ENCODE measurements at places on chromosomes 2 and 18.
A peak's percentile ranks its signal among the peaks of the same experiment; 100 is the strongest.

GRCh38 chr2:98385050-98385699 is 38.9 kb downstream of the CNGA3 start:
- DNase-seq = peak; percentile 89

- DNase-seq = no peak
Measured at GRCh38 chr2:210792000-210792399, 235.6 kb downstream of the CPS1 start.

DNA sequence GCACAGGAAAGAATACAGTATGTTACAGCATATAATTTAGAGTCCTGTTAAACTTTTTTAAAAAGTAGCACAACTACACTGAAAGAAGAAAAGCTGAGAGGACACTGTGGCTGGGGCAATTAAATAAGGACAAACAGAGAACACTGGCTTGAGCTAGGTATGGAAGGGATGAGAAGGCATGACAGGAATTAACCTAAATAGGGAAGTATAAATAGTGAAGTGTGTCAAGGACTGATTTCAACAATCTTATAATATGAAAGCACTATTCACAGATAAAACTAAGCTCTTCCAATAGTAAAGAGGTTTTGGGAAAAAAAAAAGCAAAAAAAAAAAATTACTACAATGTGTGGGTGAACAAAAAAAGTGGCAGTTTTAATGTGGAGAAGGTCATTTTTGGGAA is 45.5 kb downstream of the PPP3R1 start:
- DNase-seq = no peak

DNA sequence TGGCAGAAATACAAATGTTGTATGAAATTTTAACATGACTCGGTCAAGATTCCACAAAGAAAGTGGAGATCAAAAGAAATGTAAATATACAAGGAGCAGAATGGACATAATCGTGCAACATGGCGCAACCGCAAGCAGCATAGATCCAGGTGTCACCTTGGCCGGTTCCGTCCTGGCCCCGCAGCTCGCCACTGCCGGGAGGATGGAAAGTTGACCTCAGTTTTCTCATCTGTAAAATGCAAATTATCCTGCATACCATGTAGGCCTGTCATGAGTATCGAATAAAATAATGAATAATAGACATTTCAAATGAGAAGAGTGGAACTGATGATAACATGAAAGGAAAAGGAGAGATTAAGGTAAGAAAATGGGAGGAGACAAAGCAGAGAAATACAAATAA is 427.3 kb upstream of the SMIM21 start:
- no peak for DNase-seq

DNA sequence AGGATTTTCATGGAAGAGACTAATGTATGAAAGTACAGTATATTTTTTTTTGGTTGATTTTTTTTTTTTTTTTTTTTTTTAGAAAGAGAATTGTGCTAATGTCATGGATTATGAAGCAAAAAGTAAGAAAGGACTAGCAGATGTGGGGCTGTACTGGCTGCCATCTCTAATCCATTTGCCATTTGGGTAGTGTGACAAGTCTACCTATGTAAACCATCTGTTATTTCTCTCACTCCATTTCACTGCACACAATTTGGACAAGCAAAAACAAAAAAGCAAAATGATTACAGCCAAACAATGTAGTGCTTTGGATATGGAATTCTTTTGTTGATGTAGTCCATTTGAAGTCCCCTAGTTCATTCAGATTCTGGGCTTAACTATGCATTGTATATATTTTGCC is 1355.4 kb downstream of the LRP1B start:
- no peak for DNase-seq

DNA sequence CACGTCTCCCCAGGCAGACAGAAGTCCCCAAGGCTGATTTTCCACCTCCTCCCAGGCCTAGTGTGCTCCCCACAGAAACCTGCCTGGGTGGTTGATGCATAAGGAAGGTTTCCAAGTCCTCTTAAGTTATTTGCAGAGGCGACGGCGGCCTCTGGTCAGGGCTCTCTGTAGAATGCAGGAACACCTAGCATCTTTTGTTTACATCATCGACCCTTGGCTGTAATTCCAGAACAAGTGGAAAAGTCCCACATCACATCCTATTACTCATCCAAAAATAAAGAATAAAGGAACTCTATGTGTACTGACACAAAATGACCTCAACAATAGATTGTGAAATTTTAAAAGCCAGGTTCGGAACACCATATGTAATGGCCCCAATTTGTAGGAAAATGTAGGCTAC is 211.1 kb downstream of the ALPK2 start:
- no peak for DNase-seq

- no peak for DNase-seq
Measured at GRCh38 chr2:120949027-120949956, 213.6 kb downstream of the GLI2 start.

DNA sequence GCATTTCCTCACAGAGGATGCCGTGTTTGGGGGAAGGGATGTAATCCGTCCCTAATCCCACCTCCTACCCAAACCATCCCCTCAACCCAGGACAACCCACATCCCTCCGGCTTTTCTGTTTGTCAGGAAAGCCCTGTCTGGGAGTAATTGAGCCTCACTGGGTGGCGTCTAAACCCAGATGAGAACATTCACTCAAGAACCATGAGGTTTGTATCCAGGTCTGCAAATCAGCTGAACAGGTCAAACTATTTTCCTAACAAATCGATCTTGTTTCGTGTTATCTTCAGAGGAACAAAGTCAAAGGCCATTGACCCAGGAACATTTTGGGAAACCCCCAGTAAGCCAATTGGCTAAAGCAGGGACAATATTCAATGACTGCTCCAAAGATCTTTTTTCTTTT is 25.7 kb downstream of the CYP27C1 start:
- DNase-seq = no peak

- DNase-seq = no peak
Measured at GRCh38 chr18:12305211-12305610, 2.8 kb upstream of the TUBB6 start.

GRCh38 chr2:239078128-239078924 is 230.4 kb downstream of the TWIST2 start:
- no peak for DNase-seq

- DNase-seq = no peak
Measured at GRCh38 chr2:224027931-224028330, 11.2 kb downstream of the SERPINE2 start.

DNA sequence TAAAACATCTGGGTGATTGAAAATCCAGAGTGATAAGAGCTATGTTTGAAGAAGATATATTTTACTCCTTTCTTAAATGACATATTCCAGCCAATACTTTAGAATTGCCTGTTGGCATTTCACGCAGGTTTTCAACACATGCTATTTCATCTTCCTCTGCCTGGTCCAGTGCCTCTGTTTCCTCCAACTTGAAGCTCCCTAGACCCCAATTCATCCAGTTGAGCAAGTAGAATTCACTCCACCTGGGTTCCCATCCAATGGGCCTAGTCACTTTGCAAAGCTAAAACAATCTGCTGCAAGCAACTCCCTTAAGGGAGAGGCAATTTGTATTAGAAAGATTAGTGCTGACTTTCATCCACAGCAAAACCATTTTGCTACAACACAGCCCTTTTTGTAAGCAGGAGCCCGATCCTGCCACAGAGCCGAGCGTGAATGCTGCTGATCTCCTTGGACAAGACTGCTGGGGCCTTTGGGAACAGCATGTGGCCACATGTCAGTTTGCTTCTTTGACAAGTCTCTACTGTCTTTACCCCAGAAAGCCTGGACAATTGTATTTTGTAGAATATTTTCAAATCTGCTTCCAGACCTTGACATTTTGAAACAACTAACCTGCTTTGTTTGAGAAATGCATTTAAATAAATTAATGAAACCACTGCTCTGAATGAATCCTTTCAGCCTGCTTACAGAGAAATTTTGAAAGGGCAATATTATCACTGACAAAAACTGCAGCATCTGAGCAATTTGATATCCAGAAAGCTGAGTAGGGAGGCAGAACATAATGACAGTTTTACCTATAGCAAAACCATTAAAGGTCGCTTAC is 259.1 kb downstream of the TDRD15 start:
- DNase-seq = no peak

DNA sequence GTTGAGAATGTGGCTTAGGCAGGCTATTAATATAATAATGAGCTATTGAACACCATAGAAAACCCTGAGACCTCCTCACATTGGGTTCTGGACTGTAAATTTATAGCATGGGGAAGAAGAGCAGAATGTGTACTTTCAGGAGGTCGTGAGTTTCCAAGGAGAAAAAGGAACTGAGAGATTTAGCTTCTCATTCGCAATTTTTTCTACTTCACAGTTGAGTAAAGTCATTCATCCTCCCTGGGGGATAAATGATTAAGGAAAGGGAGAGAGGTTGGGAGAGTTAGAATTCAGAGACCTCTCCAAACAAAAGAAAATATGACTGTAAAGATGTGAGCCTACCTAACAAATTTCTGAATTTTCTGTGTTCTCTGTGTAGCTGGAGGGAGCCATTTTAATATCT is 205.8 kb upstream of the CYRIA start:
- no peak for DNase-seq

DNA sequence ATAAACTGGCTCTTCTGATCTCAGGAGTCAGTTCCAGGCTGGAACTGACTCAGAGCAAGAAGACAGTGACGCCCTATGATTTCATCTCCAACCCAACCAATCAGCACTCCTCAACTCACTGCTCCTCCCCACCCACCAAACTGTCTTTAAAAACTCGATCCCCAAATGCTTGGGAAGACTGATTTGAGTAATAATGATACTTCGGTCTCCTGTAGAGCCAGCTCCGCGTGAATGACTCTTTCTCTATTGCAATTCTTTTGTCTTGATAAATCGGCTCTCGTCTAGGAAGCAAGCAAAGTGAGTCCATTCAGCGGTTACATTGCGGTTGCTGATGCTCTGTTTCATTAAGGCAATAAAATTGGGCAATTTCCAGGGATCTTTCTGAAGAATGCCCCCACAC is 1025.3 kb upstream of the CNTNAP5 start:
- no peak for DNase-seq

DNA sequence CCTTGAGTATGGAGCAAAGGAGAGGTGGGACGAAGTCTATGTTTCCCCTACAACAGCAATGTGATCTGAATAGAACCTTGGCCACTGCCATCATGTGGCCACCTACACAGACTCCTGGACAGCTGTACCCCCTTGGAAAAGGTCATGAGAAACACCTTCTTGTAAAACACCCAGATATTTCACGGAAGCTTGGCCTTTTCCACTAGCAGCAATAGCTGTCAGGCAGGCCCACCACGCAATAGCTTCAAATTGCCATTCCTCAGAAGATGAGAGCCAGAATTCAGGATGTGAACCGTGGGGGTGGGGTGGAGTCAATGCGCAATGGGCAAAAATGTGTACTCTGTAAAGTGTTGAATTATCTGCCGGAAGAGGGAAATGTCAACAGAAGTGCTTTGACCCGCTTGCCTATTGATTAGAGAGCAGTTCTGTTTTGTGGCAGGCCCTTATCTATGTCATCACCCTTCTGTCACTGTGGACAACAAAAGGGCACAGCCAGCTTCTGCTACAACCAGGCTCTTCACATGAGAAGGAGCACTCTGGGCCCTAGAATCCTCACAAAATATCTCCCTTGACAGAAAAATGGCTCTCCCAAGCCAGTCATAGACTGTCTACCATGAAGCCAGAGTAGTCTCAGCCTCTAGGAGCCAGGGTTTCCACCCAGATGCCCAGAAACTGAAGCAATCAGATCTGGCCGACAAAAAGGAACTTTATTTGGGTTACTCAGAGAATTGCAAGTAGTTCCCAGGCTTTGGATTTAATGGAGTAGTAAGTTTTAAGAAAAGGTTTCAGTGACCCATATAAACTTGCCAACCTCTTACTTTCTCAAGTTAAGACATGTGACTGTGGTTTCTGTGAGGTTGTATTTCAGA is 9.5 kb downstream of the INPP1 start:
- no peak for DNase-seq

- DNase-seq = no peak
Measured at GRCh38 chr2:6750411-6751158, 115.1 kb downstream of the CMPK2 start.

Measured in upper lobe of right lung (tissue), 1 donor.